ENCODE measurements at places on chromosomes 7 and 10.

- no peak for DNase-seq
These were observed 85.2 kb upstream of the VIPR2 start for GRCh38 chr7:159229683-159230475.

GRCh38 chr7:78673272-78673671 lies 780.2 kb downstream of the MAGI2 start:
- no peak for DNase-seq

- no peak for DNase-seq
These were observed 6.1 kb downstream of the GET4 start for GRCh38 chr7:882336-883035.

GRCh38 chr7:32140210-32140939 lies 70.2 kb upstream of the PDE1C start:
- no peak for DNase-seq
